Esophagus mucosa (tissue), 1 donor: ENCODE measurements at places on chromosomes 5 and 9. TPM values are rescaled to one million over a fixed set of nuclear protein-coding genes. Genes with fewer than 3 reads are reported as not detected.

DNA sequence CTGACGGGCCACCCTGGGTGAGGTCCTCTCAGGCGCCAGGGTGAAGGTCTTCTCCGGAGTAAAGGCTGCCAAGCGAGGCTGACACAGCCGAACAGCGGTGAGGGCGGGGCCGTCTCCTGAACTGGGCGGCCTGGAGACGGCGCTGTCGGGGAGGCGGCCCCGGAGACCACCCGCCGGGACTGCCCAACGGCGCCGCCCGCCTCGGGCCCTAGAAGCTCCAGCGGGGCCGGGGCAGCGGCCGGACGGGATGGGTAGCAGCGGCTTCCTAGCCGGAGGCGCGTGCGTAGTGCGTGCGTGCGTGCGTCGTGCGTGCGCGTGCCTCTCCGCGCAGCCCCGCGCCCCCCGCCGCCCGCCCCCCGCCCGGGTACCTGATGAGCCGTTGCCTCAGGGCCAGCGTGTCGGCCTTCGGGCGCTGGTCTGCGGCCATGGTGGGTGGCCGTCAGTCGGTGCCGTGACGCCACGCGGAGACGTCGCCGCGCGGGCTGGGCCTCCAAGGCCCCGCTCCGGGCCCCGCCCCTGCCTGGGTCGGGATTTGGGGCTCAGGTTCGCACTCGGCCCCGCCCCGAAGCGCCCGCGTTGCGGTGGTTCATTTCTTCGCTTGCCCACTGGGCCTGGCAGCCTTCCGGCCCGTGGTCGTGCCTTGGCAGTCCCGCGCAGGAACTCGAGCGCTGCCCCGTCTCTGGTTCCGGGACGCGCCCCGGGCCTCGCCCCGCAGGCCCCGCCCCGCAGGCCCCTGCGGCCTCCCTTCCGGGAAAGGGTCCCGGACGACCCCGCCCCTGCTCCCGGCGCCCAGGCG is at the start of gene PHYKPL:
Gene PHYKPL, minus strand, starts transcription at position 679 of the 796 bp plus-strand sequence. Its CDS starts 252 bp downstream, at position 427.
- peak; percentile 65 for ATAC-seq

GRCh38 chr9:133677126-133678010 is 41.2 kb downstream of the DBH start:
- ATAC-seq: no peak

- ATAC-seq: no peak
These were observed 409.5 kb downstream of the MLLT3 start for GRCh38 chr9:20212806-20213205.

GRCh38 chr5:139027150-139027549 is 152.0 kb upstream of the LRRTM2 start:
- ATAC-seq: no peak

DAB2IP gene
- 46.0 TPM for total RNA-seq

DOCK2 gene
- total RNA-seq: 2.2 TPM

GRCh38 chr9:130698514-130698913 is 4.9 kb downstream of the EXOSC2 start:
- ATAC-seq: no peak

MEIKIN gene
- not detected for total RNA-seq

PCDHB12 gene
- 0.72 TPM for total RNA-seq

- no peak for ATAC-seq
These were observed 51.2 kb upstream of the PALM2AKAP2 start for GRCh38 chr9:109728686-109729300.

GRCh38 chr5:42756606-42757601 is at the start of gene CCDC152:
TSS of gene CCDC152 (plus strand) at chr5:42756818. CDS start at chr5:42759122, 2,304 bp downstream.
- ATAC-seq: no peak

- ATAC-seq: peak; percentile 33
These were observed 110.5 kb upstream of the KLF4 start for GRCh38 chr9:107600060-107600573.

DNA sequence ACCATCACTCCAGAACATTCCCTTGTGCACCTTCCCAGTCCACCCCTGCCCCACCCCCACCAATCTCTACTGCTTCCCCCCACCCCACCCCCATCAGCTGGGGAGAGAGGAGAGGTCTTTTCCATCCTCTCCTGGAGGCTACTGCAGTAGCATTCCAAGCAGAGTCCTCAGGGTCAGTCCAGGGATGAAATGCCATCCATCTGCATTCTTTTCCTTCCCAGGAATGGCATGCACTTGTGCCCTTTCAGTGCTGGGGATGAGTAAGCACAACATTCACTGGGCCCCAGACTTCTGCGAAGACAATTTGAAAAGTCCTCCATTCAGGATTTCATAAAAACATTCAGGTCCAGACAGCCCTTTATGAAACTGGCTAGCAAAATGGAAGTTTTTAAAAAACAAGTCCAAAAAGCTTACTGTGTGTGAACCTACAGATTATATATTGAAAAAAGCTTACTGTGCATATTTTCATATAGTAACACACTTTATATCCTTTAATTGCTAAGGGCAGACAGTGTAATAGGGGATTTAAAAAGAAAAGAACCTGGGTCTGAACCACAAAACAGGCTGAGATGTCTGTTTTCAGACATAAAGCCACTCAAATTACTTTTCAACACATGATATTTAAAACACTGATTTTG is 50.0 kb upstream of the GOLPH3 start:
- no peak for ATAC-seq

GRCh38 chr5:171441246-171441791 is 21.9 kb downstream of the FGF18 start:
- no peak for ATAC-seq

- no peak for ATAC-seq
These were observed 372.7 kb upstream of the IRX1 start for GRCh38 chr5:3222924-3223323.

- peak; percentile 89 for ATAC-seq
These were observed 26.6 kb upstream of the ABLIM3 start for GRCh38 chr5:149114403-149115312.

- no peak for ATAC-seq
These were observed 34.6 kb downstream of the RXRA start for GRCh38 chr9:134360897-134361296.

FCN2 gene
- 0.16 TPM for total RNA-seq

PCDHGA6 gene
- total RNA-seq: 1.2 TPM

GRCh38 chr9:132142924-132143323 is 18.9 kb upstream of the NTNG2 start:
- no peak for ATAC-seq

DNA sequence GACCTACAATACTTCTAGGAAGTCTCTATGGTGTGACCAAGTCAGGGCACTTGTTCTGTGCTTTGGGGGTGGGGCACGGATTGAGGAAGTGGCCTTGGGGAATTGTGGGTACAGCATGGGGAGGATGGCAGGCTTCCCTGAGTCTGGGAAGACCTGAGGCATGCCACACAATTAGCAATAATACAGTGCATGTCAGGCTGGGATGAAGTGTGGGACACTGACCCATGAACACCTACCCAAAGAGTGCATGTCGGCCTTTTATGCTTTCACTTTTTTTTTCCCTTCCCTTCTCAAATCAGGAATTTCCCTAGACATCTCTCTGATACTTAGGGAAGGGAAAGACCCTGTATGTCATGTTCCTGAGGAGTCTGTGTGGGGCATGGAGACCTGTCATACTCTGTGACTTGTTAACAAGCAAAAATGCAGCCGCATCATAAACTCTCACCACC is 146.4 kb downstream of the PALM2AKAP2 start:
- no peak for ATAC-seq

GRCh38 chr5:172110921-172111851 is 76.8 kb downstream of the STK10 start:
- peak; percentile 77 for ATAC-seq

GRCh38 chr5:143094087-143094521 is 309.4 kb downstream of the NR3C1 start:
- ATAC-seq: no peak

DNA sequence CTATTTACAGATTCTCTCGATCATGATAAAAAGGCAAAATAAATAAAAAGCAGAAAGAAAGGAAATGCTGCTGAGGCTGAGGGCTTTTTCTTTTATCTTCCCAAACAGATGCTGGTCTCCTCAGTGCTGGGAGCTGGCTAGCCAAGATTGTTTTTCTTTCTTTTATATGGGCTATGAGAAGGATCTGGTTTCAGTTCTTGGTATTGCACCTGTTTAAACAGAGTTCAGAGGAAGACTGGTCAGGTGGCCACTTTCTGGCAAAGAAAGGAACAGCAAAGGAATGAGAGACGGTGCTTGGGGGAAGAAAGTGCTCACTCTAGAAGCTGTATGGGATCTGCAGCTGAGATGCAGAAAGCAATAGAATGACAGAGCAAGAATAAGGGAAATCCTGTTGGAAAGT is 88.9 kb downstream of the SLF1 start:
- no peak for ATAC-seq

MYOT gene
- not detected for total RNA-seq
